T-helper 1 cell (primary cell): ENCODE measurements at places on chromosomes 7 and 10.

- DNase-seq = no peak
Measured at GRCh38 chr10:114044247-114045135, 825 bp downstream of the ADRB1 start.

GRCh38 chr7:93882468-93882867 is 8.1 kb downstream of the TFPI2 start:
- DNase-seq = no peak

DNA sequence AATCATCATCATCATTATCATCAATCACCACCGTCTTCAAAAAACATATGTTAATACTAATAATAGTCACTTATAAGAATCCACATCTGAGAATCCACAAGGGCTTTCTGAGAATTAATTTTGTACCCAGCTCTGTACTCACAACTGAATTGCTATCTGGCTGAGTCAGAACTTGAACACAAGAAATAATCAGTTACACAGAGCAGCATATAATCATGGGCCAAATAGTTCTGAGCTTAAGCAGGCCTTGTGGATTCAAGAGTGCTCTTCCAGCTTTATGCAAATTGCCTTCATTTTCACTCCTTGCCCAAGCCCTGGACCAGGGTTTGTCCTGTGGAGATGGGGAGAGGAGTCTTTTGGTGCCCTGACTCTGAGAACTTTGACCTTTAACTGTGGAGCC is 304.5 kb downstream of the ZNF248 start:
- DNase-seq = no peak

GRCh38 chr7:150451097-150451793 is 815 bp downstream of the GIMAP8 start:
- peak; percentile 87 for DNase-seq

- no peak for DNase-seq
Measured at GRCh38 chr10:93993782-93994437, at the start of gene PLCE1. TSS of gene PLCE1 (plus strand) at chr10:93993931. CDS start at chr10:94031047, 37,116 bp downstream.

DNA sequence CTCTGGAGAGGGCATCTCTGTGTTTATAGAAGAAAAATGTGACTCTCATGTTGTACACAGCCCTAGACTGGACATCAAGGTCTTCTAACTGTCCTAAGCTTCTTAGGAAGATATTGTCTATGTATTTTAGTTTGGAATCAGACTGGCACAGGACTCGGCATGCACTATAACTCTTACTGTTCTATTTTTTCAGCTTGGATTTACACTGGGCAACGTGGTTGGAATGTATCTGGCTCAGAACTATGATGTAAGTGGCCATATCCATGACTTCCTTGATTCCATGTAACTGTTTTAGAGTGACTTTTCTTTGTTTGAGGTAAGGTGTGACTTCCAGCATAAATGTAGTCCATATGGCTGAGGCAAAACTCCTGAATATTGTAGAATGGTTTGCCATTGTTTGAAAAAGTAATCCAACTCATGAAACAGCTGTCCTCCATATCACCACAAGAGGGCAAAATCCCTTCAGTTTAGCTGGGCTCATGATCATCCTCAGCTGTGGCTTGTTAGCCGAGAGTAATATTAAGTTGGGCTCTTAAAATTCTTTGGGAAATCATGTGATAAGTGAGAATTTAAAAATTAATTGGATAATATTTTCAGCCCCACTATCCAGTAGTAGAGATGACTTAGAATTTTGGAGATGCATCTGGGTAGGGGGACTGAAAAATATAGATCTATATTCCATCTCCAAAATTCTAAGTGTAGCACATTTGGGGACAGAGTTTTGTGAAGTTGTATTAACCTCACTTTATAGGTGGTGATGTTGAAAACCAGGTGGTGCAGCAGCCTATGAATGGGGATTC is 10.4 kb downstream of the STMP1 start:
- DNase-seq = no peak

- no peak for DNase-seq
Measured at GRCh38 chr10:17831341-17831740, 22.2 kb downstream of the MRC1 start.

DNA sequence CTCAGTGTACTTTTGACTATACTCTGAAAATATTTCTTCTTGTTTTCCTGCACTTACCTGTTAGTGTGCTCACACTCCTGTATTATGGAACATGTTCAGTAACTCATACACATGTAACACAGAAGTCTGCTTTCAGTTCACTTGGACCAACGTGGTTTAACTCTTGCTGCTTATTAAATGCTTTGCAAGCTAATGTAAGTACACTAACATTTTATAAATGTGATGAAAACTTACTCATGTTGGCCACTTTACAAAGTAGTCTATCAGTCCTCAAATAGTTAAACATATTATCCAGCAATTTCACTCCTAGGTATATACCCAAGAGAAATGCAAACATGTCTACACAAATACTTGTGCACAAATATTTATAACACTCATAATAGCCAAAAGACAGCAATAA is 98.4 kb downstream of the UBE2H start:
- no peak for DNase-seq

DNA sequence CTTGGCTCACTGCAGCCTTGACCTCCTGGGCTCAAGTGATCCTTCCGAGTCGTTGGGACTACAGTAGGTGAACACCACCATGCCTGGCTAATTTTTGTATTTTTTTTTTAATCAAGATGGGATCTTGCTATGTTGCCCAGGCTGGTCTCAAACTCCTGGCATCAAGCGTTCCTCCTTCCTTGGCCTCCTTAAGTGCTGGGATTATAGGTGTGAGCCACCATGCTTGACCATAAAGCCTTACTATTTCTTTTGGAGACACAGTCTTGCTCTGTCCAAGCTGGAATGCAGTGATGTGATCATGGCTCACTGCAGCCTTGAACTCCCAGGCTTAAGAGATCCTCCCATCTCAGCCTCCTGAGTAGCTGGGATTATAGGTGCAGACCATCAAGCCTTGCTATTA is 12.6 kb downstream of the TFAM start:
- DNase-seq = no peak

DNA sequence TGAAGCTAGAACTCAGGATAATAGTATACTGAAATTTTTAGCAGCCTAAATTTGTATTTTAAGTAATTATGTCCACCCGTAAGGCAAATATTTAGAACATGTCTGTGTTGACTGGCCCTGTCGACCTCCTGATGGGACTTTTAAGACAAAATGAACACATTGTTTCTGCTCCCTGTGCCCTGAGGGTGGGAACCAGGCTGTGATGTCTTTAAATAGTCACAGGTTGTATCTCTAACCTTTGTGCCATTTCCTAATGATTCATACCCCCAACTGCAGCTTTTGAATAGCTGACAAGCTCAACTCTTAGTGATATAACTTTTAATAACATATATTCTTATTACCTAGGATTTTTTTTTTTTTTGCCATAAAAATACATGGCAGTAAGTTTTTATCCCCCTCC is 494.9 kb upstream of the AKR1E2 start:
- no peak for DNase-seq

GRCh38 chr7:47583739-47584535 is 2.0 kb upstream of the TNS3 start:
- no peak for DNase-seq

DNA sequence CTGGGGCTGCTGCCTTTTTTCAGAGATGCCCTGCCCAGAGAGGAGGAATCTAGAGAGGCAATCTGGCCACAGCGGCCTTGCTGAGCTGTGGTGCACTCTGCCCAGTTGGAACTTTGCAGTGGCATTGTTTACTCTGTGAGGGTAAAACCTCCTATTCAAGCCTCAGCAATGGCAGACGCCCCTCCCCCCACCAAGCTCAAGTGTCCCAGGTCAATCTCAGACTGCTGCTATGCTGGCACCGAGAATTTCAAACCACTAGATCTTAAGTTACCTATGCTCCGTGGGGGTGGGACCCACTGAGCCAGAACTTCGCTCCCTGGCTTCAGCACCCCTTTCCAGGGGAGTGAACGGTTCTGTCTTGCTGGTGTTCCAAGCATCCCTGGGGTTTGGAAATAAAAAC is 77.2 kb downstream of the EXOC4 start:
- no peak for DNase-seq

DNA sequence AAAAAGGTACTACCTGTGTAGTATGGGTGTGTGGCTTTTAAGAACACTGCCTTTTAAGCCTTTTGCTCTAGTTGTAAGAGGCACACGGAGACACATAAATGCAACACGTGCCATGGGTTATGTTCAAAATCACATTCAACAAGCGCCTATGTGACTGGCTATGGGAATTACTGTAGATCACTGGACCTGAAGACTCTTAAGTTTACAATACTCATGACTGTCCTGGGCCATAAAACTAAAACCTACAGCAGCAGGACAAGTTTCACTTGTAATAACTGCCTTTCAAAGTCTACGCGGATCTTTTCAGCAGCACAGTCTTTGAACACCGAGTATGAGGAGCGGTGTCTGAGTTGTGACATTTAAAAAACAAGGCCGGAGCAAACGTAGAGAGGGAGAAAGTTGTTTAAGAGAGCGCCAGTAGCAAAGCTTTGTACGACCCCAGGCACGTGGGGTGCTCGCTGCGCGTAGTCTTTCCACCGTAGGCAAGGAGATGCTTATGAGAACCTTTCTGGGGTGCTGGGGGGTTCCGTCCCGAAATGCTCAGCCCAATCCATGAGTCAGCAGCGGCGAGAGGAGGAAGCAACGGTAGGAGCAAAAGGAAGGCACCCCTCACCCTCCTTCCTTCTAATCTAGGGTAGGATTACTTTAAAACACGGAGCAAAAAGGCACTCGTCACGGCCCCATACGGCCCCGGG is 662 bp downstream of the DNAJC2 start:
- peak; percentile 11 for DNase-seq

DNA sequence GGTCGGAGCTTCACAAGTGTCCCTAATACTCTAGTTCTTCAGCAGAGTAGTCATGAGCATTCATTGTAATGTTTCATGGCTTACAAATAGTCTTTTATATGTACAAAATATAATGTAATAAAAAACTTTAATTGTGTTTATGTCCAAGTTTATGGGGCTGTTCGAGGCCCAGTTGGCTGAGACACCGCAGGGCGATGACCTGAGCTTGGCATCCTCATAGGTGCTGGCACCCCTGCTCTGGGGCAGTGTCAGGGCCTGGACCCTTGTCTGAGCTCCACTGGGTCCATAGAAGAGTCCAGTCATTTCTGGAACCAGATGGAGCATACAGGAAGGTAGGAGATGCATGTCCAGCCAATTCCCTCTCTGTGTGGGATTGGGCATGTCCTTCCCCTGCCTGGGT is 12.9 kb upstream of the ZMIZ1 start:
- DNase-seq = no peak

DNA sequence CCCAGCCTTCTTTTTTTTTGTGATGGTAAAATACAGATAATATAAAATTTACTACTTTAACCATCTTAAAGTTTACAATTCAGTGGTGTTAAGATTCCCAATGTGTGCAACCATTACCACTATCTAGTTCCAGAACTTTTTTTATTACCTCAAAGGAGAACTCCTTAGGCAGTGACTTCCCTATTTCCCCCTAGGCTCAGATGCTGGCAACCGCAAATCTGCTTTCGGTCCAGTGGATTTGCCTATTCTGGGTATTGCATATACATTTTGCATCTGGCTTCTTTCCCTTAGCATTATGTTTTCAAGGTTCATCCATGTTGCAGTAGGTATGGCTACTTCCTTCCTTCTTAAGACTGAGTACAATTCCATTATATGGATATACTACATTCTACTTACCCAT is 56.5 kb downstream of the AFAP1L2 start:
- DNase-seq = no peak

GRCh38 chr7:78311181-78311580 is 512.6 kb downstream of the PHTF2 start:
- DNase-seq = no peak

DNA sequence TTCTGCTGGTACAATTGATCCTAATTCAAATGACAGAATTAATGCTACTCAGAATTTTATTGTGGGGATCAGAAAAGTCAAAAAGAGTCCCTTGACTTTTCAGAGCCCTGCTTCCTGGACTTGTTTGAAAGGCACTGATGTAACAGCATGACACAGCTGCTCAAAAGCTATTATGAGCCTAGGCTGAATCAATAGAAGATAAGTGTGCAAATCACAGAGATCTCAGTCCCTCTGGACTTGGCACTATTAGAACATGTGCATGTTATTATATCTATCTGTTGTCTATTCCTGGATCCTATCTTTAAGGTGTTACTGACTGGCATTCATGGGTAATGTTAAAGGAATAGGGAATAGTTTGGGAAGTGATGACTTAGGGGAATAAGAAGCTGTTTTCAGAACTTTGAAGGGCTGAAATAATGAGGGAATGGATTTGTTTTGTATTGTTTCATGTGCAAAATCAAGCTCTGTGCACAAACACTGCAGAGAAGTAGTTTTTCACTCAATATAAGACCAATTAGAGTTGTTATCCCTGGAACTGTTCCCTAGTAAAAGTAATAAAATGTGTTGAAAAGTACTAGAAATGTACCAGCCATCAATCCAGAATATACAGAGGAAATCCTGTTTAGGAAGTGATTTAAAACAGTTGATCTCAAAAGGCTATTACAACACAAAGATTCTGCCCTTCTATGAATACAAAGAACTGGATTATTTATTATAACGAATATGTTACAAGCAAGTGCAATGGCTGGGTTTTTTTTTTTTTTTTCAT is 814.9 kb upstream of the C7orf33 start:
- DNase-seq = no peak

- DNase-seq = no peak
Measured at GRCh38 chr7:29815181-29816105, 9.1 kb downstream of the WIPF3 start.

GRCh38 chr7:108643136-108643535 is 73.5 kb downstream of the DNAJB9 start:
- DNase-seq = no peak

DNA sequence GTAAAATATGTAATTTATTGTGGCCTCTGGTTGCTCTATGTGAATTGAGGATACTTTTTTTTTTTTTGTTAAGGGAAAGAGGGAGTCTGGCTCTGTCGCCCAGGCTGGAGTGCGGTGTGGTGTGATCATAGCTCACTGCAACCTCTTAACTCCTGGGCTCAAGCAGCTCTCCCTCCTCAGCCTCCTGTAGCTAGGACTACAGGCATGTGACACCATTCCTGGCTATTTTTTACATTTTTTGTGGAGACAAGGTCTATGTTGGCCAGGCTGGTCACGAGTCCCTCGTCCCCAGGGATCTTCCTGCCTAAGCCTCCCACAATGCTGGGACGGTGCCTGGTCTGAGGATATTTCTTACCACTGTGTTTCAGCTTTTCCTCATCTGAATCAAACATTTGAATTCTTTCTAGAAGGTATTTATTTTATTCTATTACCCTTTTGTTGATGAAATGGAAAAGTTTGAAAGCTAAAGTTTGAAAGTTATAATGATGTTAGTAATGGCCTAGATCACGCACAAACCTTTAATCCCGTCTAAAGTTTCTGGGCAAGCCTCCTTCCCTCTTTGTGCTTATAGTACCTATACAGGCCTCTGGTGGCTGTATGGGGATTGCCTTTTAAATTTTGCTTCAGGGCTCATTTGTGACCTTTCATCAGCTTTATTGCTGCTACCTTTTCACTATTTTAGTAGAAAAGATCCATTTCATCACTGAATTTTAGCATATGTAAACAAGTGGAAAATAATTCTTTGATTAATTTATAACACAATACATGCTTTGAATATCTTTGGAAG is 2.0 kb downstream of the IFRD1 start:
- DNase-seq = no peak
